Pancreas (tissue), 10 donors: ENCODE measurements at places on chromosomes 3 and 15. TPM values are rescaled to one million over a fixed set of nuclear protein-coding genes. Genes with fewer than 3 reads are reported as not detected.

DNA sequence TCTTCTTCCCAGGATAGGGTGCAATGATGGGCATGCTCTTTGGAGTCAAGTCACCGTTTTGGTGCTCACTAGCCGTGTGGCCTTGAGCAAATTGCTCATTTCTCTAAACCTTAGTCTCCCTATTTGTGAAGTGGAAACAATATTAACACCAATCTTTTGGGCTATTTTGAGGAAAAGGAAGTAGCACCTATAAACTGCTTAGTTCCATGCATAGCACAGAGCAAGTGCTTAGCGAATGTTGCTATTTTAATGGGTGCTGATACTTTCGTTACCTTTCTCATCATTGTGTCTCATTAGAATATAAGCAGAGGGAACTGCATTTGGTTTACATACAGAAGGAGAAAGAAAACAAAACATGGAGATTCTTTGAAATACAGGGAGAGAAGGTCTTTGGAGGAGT, 66.1 kb downstream of the BOC start:
- no peak for DNase-seq

GRCh38 chr15:66038387-66039116, 169.3 kb downstream of the RAB11A start:
- no peak for DNase-seq

- DNase-seq: no peak
These were observed 158.7 kb upstream of the SPRED1 start for GRCh38 chr15:38093931-38094330.

The CPEB1 gene
- polyA plus RNA-seq: 0.68 TPM

The TLR9 gene
- polyA plus RNA-seq: 0.05 TPM

DNA sequence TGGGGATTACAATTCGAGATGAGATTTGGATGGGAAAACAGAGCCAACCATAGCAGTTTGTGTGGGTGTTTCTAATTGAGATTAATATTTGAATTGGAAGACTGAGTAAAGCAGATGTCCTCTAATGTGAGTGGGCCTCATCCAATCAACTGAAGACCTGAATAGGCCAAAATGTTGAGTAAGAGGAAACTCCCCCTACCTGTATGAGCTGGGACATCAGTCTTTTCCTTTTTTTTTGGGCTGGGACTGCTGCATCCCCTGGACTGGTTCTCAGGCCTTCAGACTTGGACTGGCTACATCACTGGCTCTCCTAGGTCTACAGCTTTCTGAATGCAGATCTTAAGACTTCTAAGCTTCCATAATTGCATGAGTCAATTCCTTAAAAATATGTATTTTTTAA, 144.1 kb downstream of the CD47 start:
- DNase-seq: no peak
